ENCODE measurements at places on chromosomes 2 and 18.

DNA sequence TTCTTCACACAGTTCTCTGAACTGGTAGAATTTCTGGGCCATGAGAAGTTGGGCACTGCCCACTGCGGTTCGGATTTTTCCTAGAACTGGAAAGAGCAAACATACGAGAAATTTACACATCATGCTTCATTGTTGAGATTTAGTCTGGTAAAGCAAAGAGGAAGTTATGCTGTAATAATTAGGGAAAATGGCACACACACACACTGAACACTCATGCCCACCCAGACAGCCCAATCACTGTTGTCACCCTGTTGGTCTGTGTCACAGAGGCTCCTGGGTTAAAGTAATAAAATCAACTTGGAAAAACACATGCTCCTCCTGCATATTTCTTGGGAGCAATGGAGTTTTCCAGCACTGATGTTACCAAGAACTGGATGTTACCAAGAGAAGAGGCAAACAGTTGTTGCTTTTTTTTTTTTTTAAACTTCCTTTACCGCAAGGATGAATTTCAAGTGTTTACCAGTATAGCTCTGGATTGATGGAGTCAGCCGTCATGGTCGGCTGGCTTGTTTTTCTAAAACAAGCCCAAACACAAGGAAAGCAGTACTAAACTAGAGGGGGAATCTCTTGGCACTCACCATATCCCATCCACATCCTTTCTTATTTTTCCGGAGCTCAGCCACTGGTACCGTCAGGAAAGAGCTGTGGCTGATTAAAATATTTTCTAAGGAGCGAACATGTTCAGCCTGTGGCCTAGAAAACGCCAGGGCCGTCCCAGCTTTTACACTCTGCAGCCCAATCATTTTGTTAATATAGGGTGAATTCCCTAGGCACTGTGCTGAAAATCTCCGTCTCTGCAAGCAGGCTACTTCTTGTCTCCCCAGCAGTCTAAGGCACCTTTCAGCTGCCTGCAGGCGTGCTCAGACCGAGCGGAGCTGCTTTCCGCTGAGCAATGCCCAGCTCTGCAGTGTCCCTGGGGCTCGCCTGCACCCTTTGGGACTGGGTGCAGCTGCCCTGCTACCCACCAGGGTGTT is 58.9 kb downstream of the TGIF1 start:
- DNase-seq = no peak

GRCh38 chr2:10537522-10538199 is 89.5 kb upstream of the ODC1 start:
- no peak for DNase-seq

GRCh38 chr18:48641981-48642380 is 103.2 kb downstream of the CTIF start:
- no peak for DNase-seq

DNA sequence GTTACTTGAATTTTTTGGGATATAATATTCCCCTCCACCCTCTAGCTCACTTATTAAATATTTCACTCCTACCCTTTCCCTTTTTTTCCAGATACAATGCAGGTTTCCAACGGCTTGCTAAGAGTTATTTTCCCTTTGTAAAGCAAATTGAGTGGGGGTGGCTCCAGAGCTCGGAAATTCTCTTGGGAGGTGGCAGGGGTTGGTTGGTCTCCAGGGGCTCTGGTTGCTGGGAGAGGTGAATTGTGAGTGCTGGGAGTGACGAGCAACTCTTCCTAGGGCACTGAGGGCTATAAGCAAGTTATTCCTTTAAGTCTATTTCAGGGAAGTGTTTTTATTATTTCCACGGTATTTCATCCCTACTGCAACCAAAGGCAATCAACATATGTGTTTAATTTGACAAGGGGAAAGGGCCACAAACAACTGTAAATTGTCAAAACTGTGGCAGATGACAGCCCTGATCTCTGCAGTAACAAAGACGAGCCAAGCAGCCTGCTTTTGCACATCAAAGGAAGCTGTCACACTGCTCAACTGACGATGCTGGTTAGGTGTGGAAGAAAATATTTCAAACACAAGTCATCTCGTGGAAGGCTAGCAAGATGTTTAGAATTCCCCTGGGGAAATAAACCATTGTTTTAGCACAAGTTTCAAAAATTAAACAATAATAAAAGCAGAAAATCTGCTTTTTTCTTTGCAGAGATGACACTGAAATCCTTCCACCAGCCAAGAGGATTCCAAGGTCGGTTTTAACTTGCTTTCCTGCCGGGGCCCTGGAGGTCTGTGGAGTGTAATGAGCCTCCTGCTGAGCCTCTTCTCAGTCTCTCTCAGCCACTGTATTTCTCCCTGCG is 34.8 kb upstream of the ASXL2 start:
- DNase-seq = no peak

GRCh38 chr18:25881149-25881548 is 209.3 kb downstream of the SS18 start:
- DNase-seq = no peak

DNA sequence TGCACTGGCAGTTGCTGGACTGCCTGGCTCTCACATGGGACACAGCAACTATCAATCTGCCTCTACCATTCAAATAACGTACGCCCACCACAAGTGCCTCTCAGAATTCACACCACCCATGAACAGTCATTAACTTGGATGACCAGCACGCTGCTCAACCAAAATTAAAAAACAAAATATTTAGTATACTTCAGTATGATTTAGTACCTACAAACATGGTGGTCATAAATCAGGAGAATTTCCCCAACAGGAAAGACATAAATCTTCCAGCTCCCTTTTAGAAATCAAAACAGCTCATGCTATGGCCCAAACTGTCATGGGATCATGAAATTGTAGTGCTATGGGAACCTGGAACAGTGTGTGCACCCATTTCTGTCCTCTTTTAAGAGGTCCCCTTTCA is 317.4 kb upstream of the ETAA1 start:
- DNase-seq = no peak

DNA sequence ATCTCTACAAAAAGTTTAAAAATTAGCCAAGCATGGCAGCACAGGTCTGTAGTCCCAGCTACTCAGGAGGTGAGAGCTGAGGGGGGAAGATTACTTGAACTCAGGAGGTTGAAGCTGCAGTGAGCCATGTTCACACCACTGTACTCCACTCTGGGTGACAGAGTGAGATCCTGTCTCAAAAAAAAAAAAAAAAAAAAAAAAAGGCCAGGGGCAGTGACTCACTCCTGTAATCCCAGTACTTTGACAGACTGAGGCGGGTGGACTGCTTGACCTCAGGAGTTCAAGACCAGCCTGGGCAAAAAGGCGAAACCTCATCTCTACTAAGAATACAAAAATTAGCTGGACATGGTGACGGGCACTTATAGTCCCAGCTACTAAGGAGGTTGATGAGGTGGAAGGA is 37.0 kb downstream of the PUM2 start:
- DNase-seq = no peak

DNA sequence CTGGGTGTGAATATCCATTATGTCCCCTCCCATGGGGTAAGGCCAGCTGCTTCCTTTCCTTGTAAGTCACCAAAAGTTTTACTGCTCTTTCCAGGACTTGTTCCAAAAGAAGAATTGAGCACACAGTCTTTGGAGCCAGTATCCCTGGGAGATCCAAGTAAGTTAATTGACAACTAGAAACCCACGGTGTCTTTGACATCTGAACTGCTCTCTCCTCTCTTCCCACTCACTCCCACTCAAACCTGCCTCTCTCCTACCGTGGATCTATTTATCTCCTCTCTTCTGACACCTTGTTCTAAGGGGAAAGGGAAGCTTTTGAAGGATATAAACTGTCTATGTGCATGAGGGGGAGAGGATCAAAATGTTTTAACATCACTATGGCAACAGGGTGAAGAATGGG is 86.7 kb downstream of the VIT start:
- DNase-seq = no peak

- no peak for DNase-seq
Observed at GRCh38 chr18:68985172-68985820, 187.4 kb downstream of the CCDC102B start.

DNA sequence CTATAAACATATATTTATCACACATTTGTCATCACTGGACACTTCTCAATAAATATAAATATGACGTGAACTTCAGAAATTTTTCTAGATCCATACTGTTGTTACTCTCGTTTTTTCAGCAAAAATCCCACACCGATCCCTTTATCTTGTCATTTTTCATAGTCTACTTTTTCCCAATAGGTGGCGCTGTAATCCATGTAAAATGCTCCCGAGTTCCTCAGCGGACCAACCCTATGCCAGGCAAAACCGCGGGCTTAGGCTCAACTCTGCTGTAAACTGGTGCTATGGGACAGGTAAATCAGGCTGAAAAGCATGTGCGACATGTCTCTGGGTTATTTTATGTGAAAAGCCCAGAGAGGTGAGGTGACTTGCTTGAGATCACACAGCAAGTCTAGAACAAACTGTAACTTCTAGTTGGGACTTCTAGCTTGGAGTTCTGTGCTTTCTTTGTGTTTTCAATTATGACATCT is 104.0 kb downstream of the COBLL1 start:
- no peak for DNase-seq

DNA sequence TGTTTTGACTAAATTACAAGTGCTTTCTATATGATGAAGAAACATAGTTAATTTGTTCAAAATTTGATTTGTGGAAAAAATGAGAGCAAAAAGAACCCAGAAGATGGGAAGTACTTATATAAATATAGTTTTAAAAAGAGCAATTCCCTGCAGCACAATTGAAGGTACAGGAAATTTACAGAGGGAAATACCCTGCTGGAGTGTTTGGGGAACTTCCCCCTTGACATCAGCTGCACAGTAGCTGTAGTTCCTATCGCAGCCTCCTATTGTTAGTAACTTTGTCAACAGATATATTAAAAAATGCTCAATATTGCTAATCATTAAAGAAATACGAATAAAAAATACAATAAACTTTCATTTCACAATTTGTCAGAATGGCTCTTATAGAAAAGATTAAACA is 1118.8 kb upstream of the ZEB2 start:
- DNase-seq = no peak
